H1 (cell line): ENCODE measurements at places on chromosomes 2 and 18. TPM values are rescaled to one million over a fixed set of nuclear protein-coding genes. Genes with fewer than 3 reads are reported as not detected.

Gene AGXT
- not detected in 2 replicates for total RNA-seq

DNA sequence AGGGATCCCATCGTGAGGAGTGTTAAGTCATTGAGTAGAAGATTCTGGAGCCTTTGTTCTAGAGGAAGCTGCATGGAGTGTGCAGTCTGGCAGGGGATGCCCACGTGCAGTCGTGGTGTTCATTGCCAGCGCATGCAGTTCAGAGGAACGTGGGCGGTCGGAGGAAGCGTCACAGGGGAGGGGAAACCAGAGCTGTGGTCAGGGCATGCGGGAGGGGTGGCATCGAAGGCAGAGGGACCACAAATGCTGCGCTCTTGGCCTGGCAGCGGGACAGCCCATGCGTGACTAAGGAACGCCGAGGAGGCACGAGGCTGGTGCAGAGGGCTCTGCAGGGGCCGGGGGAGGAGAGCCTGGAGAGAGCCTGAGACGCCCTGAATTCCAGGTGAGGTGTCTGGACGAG, 141.1 kb downstream of the KLHL29 start:
- no peaks in the 10 kb centered on the region for H3K27me3 ChIP-seq
- no peak overlapping the region for H3K4me3 ChIP-seq
- DNase-seq = no peak
- H3K4me1 ChIP-seq = peaks cover under 1% of the 10 kb centered on the region
- H3K36me3 ChIP-seq = no peaks in the 10 kb centered on the region

DNA sequence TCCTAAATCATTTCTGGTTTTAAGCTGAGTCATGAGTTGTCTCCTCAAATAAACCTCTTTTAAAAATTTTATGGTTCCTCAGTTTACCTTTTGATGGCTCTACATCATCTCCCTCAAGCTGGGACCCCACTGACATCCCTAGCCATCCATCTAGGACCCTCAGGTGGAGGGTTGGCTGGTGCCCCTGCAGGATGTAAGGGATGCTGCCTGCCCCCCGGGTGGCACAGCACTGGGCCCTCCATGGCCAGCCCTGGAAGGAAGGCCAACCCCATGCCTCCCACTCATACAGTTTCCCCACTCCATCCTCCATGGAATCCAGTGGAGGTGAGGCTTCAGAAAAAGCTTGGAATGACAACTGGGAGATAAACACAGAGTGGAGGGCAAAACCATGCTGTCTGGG, 17.2 kb upstream of the GPC1 start:
- DNase-seq = no peak
- no peaks in the 10 kb centered on the region for H3K4me1 ChIP-seq
- no peaks in the 10 kb centered on the region for H3K27me3 ChIP-seq
- no peaks in the 10 kb centered on the region for H3K36me3 ChIP-seq

- no peak overlapping the region for H3K4me3 ChIP-seq
- H3K27me3 ChIP-seq = no peaks in the 10 kb centered on the region
- H3K4me1 ChIP-seq = no peaks in the 10 kb centered on the region
- H3K36me3 ChIP-seq = no peaks in the 10 kb centered on the region
- H3K27ac ChIP-seq = no peak overlapping the region
- DNase-seq = no peak
Observed at GRCh38 chr18:22813648-22814328, 119.3 kb upstream of the RBBP8 start.

GRCh38 chr2:201618744-201619662, 24.3 kb downstream of the TMEM237 start:
- no peaks in the 10 kb centered on the region for H3K36me3 ChIP-seq
- no peak for DNase-seq
- H3K27me3 ChIP-seq = no peaks in the 10 kb centered on the region
- no peak overlapping the region for H3K4me3 ChIP-seq
